AG04450 (cell line): ENCODE measurements at places on chromosomes 6 and 20.

- DNase-seq, result no peak
These were observed 121.6 kb downstream of the HIVEP2 start for GRCh38 chr6:142823256-142823902.

DNA sequence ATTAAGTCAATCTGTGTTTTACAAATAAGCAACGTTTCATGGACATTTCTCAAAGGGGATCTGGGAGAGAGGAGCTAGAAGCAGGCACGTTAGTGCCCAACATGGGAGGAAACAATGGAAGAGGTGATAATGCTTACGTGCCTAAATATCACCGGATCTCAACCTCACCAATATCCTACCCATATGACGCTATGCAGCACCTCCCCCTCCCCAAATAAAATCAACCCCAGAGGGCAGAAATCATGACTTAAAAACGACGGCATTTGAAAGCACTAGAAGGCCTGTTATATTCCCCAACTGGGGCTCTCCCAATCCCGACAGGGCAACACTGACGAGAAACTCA, 425 bp downstream of the HBS1L start:
- DNase-seq, result no peak

- no peak for DNase-seq
These were observed 220.7 kb downstream of the UST start for GRCh38 chr6:148967541-148967956.

DNA sequence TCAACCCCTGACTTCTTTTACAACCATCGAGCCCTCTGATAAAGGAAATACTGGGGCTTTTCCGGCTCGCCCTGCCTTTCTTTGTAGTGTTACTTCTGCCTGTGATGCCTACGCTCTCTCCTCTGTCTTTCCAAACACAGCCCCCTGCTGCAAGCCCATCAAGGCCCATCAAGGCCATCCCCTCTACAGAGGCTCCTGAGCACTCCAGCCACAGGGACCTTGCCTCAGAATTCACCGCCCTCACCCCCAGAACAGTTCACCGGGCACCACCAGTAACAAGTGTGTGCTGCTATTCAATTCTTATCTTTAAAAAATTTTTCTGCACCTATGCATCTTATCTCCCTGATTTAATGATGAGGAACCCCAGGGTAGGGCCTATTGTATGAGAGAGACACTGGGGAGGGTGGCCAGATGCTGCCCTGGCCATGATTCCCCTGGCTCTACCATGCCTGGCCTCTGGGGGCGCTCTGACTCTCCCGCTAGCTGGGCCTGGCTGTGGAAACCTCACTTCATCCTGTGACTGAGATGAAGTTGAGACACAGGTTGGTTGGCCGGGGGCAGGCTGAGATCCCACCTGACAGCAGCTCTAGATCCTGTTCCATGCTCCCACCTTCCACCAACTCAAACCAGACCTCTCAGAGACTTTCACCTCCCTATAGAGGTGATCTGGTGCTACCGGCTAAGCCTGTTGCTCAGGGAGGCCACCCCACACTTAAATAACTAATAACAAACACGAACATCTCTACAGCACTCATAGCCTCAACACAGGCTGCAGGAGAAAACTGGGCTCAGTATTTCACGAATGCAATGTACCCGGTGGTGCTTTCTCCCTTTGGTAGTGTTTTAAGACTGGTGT, 19.2 kb upstream of the GLP1R start:
- DNase-seq, result no peak

DNA sequence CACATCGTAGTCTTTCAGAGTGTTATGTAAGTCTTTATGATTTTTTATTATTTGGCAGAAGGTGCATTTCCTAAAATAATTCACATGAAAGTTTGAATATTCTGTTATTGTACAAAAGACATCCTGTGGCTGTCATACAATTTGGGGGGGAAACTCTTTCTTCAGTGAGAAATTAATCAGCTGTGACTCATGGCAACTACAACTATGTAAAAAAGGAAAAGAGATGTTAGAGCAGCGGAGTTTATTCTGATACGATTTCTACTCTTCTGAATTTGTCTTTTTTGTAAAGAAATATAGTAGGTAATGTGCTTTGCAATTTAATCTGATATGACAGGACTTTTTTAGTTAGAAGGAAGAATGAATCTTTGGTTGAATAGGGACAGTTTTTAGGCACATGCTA, 14.2 kb downstream of the COL19A1 start:
- DNase-seq, result no peak

- DNase-seq, result no peak
These were observed 8.3 kb upstream of the PRND start for GRCh38 chr20:4713401-4713800.

DNA sequence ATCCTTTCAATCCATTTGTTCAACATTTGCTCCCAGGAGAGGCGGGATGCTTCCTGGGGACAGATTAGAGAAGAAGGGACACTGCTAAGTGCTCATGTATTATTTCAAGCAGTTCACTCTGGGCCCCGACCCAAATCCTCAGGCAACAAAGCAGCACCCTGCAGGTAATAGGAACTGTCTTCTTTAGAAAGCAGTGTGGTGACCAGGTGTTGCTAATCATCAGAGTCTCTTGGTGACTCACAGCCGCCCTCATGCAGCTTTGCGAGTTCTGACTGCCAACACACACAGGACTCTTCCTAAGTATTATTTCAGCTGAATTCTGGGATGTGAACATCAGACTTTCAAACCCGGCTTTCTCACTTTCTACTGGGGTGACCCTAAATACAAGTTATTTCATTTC, 356.4 kb downstream of the PRKN start:
- DNase-seq, result no peak

GRCh38 chr6:157487110-157487773, 106.3 kb downstream of the ZDHHC14 start:
- no peak for DNase-seq

DNA sequence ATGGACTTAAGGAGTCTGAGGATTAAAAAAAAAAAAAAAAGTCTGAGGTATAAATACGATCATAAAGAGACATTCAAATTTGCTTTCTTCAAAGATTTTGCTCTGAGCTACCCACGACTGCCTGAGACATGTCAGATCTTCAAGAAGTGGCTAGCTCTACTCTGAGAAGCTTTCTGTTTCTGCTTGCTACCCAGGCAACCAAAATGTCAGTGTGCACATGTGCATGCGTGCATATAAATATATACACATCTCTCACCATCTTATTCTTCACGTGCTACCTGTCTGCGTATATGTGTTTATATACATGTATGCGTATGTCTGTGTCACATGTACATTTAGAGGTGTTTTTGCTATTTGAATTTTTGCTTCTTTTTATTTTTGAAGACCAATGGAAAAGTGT, 299.6 kb upstream of the STXBP5 start:
- DNase-seq, result no peak

DNA sequence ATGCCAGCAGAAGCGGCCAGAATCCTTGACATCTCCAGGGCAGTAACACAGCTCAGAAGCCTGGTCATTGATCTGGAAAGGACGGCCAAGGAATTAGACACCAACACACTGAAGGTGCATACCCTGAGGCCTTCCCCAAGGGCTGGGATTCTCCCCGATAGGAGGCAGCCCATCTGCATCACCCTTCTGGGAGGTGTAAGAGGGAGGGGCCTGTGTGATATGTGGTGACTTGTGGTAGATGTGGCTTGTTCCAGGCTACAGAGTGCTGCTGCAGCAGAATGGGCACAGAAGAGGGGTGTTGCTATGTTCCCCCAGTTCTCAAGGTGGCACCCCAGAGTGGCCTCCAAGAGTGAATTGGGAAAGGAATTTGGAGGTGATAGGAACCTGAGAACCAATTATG, 11.2 kb downstream of the TRIM40 start:
- DNase-seq, result no peak

DNA sequence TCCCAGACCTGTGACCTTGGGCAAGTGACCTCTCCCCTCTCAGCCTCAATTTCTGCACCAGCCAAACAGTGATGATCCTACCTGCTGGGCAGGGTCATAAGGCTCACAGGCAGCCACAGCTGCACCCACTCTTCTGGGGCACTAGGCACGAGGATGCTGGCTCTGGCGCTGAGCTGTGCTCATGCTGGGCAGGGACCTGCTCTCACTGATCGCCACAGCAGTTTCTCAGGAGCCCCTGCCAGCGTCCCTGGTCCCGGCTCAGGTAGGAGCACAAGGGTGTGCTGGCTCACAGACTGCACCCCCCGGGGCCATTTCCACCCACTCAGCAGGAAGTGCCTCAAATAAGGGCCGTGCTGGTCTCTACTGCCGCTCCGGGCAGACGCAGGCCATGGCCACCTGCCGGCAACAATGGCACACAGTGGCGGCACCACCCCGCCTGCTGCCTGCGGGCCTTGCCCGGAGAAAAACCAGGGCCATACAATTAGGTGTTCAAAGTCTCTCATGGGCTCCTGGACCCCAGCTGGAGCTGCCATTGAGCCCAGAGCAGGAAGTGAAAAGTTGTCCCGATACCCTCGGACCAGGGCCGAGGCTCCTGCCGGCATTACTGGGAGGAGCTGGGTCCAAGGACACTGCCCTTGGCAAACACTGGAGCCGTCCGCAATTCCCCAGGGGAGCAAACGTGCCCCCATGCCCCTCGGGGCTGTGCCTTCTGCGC, 4.6 kb upstream of the CABLES2 start:
- no peak for DNase-seq

DNA sequence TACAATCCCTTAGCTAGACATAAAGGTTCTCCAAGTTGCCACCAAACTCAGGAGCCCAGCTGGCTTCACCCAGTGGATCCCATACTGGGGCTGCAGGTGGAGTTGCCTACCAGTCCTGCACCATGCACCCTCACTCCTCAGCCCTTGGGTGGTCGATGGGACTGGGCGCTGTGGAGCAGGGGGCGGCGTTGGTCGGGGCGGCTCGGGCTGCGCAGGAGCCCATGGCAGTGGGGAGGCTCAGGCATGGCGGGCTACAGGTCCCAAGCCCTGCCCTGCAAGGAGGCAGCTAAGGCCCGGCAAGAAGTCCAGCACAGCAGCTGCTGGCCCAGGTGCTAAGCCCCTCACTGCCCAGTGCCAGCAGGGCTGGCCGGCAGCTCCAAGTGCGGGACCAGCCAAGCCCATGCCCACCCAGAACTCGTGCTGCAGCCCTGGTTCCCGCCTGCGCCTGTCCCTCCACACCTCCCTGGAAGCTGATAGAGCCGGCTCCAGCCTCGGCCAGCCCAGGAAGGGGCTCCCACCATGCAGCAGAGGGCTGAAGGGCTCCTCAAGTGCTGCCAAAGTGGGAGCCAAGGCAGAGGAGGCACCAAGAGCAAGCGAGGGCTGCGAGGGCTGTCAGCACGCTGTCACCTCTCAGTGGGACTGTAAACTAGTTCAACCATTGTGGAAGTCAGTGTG, 912.1 kb downstream of the PHF3 start:
- no peak for DNase-seq

DNA sequence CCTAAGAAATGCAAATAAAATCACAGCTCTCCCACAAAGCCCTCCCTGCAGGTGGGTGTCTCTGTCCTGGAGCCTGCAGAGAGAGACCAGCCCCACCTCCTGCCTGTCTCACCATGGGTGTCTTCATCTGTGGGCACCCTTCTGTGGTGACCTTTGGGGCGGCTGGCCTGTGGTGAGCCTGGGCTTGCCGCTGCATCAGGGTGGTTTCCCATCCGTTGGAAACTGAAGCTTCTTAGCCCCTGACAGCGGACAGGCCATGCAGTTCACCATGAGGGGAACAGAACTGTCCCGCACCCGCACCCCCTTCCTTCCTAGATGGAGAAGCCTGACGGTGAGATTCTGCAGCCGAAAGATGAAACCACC, 42.3 kb upstream of the FRMD1 start:
- DNase-seq, result no peak

- no peak for DNase-seq
These were observed 170.2 kb downstream of the SCP2D1 start for GRCh38 chr20:18983796-18984195.

DNA sequence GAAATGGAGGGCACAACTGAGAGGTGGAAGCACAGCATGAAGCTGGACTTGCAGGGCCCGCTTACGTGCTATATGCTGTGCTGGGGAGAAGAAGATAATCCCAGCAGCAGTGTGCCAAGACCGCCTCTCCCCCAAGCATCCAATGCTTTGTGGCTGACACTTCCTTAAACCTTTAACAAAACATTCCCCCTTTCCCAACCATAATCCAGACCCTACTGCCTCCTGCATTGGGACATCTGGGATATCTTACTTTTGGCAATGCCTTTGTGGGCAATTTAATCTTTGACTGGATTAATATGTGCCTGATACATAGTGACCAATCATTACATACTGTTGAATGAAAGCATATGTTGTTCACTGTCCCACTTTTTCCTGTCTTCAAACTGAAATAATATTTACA, 3.1 kb upstream of the TENT5A start:
- no peak for DNase-seq

DNA sequence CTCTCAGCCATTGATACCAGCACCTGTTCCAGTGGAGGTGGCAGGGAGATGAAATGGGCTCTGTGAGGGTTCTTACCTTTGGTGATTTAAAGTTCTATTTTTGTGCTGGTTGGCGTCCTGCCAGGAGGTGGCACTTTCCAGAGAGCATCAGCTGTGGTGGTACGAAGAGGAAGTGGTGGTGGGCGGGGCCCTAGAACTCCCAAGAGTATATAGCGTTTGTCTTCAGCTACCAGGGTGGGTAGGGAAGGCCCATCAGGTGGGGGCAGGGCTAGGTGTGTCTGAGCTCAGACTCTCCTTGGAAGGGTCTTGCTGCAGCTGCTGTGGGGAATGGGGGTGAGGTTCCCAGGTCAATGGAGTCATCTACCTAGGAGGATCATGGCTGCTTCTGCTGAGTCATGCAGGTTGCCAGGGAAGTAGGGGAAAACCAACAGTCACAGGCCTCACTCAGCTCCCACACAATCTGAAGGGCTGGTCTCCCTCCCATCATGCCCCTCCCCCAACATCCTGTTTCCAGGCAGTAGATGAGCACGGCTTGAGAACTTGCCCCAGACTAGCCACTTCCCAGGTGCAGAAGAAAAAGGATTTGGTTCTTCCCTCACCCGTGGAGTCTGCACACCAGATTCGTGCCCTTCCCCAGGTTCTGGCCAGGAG, 46.6 kb downstream of the MOXD1 start:
- DNase-seq, result no peak

DNA sequence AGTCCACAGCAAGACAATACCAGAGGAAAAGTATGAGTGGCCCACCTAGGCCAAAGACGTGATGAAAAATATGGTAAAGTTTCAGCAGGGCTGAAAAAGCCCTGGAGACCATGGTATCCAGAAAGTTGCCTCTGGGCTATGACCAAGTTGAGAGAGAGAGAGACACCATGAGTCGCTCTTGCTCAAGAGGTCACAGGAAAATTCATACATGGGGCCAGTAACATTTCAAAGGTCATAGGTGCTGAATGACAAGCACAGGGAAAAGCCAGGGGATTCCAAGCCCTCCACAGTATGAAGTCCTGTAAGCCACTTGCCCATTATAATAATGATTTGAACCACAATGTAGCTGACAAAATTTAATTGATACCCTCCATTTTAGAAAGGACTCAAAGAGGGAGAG, 657.7 kb upstream of the CITED2 start:
- DNase-seq, result no peak

DNA sequence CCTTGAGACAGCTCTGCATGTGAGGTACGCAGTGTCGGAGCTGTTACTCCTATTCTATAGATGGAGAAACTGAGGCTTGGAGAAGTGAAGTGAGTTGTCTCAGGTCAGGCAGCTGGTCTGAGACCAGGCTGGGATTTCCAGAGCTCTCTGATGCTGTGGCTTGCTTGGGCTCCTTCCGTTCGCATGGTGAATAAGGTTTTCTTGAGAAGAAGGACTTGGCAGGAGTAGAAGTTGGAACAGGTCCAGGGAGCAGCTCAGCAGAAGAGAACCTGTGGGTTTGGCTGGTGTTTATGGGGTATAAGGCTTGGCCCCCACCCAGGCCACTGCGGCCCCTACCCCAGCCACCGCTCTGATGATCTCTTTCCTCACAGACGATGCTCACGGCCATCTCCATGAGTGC, 7.4 kb downstream of the SLC12A5 start:
- DNase-seq, result no peak
